ENCODE measurements at places on chromosomes 4 and X. TPM values are rescaled to one million over a fixed set of nuclear protein-coding genes. Genes with fewer than 3 reads are reported as not detected.
A peak's percentile ranks its signal among the peaks of the same experiment; 100 is the strongest.

The CXCL13 gene
- total RNA-seq = not detected

- no peaks in the 10 kb centered on the region for H3K4me1 ChIP-seq
- H3K36me3 ChIP-seq = no peaks in the 10 kb centered on the region
- no peak overlapping the region for H3K27ac ChIP-seq
Observed at GRCh38 chrX:32877592-32877991, 333.8 kb downstream of the DMD start.

- no peak for DNase-seq
- peaks cover 3% of the 10 kb centered on the region for H3K27me3 ChIP-seq
- H3K27ac ChIP-seq = peak overlapping the region; percentile 85
- H3K4me1 ChIP-seq = peaks cover 15% of the 10 kb centered on the region
Observed at GRCh38 chr4:128060121-128060698, 902 bp upstream of the LARP1B start.

The DYNLT3 gene
- 12.6 TPM for total RNA-seq

GRCh38 chrX:17376431-17377077 lies 1.6 kb downstream of the NHS start:
- peaks cover 2% of the 10 kb centered on the region for H3K4me1 ChIP-seq
- no peak for DNase-seq
- no peaks in the 10 kb centered on the region for H3K36me3 ChIP-seq
- no peak overlapping the region for H3K4me3 ChIP-seq

The F8A3 gene
- total RNA-seq = 10.5 TPM

The HSFX2 gene
- total RNA-seq = 0.23 TPM

- H3K36me3 ChIP-seq = peaks cover 2% of the 10 kb centered on the region
- H3K27ac ChIP-seq = no peak overlapping the region
- DNase-seq = no peak
- peaks cover 3% of the 10 kb centered on the region for H3K4me1 ChIP-seq
Observed at GRCh38 chrX:149987613-149988012, 49.3 kb upstream of the EOLA2 start.

The SLC6A8 gene
- total RNA-seq = 0.93 TPM

GRCh38 chrX:18016941-18017340 lies 155.8 kb upstream of the RAI2 start:
- H3K27me3 ChIP-seq = no peaks in the 10 kb centered on the region
- no peaks in the 10 kb centered on the region for H3K36me3 ChIP-seq
- no peak for DNase-seq
- H3K4me3 ChIP-seq = no peak overlapping the region

DNA sequence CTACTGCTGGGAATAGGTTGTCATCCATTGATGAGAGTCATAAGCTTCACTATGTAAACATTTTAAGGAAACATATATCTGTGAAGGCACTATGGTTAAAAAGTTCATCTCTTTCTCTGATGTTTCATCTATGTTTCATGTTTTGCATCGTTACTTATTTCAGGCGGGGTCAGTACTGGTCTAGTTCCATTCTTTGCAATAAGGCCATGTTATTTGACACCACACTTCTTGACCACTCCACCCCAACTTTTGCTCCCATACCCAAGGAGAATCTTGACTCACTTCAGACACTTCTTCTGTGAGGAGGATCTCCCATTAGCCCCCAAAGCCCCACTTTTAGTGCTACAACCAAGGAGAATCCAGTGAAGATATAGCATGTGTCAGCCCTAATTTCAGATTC lies 119.4 kb downstream of the GRIA3 start:
- no peaks in the 10 kb centered on the region for H3K36me3 ChIP-seq
- H3K4me1 ChIP-seq = no peaks in the 10 kb centered on the region
- no peak overlapping the region for H3K27ac ChIP-seq
- no peaks in the 10 kb centered on the region for H3K27me3 ChIP-seq
- no peak for DNase-seq

The HDX gene
- 1.5 TPM for total RNA-seq

GRCh38 chr4:95304898-95305297 lies 243.9 kb downstream of the UNC5C start:
- DNase-seq = no peak
- no peaks in the 10 kb centered on the region for H3K27me3 ChIP-seq
- H3K4me3 ChIP-seq = no peak overlapping the region
- H3K27ac ChIP-seq = no peak overlapping the region
- H3K4me1 ChIP-seq = no peaks in the 10 kb centered on the region
- no peaks in the 10 kb centered on the region for H3K36me3 ChIP-seq

DNA sequence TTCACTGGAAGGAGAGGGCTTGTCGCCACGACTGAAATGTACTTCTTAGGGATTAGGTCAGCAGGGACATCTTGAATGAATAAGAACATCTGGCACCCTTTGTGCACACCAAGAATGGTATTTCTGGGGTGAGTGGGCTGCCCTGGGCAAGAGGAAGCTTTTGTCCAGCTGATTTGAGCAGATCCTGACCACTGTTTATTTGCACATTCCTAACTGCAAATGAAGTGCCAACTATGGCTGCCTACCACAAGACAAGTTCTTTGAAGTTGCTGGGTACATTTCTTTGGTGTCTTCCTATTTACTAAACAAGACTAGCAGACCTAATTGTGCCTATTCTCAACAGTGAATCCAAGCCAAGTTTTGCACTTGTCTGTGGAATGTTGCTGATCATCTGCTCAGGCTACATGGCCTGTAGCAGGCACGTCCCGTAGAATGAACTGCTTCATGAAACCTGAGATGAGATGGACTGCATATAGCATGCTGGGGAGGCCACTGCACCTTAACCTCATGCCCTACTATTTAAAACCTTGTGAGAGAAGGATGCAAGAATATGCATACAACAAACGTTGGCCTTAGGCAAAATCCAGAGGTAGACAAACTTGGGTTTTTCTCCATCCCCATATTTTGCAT lies 45.0 kb downstream of the PIR start:
- no peaks in the 10 kb centered on the region for H3K27me3 ChIP-seq
- H3K4me3 ChIP-seq = no peak overlapping the region
- no peak for DNase-seq
- H3K36me3 ChIP-seq = no peaks in the 10 kb centered on the region

DNA sequence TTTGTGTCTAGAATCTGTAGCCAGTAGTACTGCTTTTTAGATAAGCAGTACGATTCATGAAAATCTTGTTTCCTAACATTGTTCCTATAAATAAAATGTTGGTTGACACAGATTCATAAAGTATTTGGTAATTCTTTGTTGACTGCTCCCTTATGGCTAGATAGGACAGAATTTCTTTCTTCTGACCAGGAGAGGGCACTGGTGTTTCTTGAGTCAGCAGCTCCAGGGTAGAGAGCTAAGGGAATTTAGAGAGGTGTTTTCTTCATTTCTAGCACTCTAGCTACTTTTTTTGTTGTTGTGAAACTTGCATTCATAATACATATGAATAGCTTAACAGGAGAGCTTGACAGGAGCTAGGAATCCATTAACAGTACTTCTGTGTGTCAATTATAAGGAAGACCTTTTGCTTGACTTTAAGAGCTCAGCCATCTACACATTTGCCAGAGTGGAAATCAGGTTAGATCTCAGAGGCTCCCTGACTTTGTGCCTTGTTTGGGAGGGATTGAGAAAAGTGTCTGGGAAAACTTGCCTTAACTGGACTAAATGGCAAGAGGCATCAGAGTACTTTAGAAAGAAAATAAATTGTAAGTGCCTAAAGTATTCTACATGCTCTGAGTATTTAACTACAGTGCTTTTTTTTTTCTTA lies 756.1 kb downstream of the SH3BGRL start:
- no peak overlapping the region for H3K27ac ChIP-seq
- H3K4me3 ChIP-seq = no peak overlapping the region
- no peak for DNase-seq
- H3K4me1 ChIP-seq = no peaks in the 10 kb centered on the region
- no peaks in the 10 kb centered on the region for H3K36me3 ChIP-seq
- no peaks in the 10 kb centered on the region for H3K27me3 ChIP-seq

The PABPC1L2B gene
- total RNA-seq = not detected

GRCh38 chrX:2370456-2370855 lies 130.3 kb downstream of the DHRSX start:
- no peaks in the 10 kb centered on the region for H3K27me3 ChIP-seq
- no peak for DNase-seq
- no peak overlapping the region for H3K4me3 ChIP-seq
- H3K36me3 ChIP-seq = peaks cover 16% of the 10 kb centered on the region
- peaks cover 5% of the 10 kb centered on the region for H3K4me1 ChIP-seq
- H3K27ac ChIP-seq = no peak overlapping the region

GRCh38 chr4:101355767-101356702 lies 8.7 kb upstream of the PPP3CA start:
- no peak overlapping the region for H3K27ac ChIP-seq
- H3K27me3 ChIP-seq = peaks cover 7% of the 10 kb centered on the region
- no peaks in the 10 kb centered on the region for H3K36me3 ChIP-seq
- no peak for DNase-seq
- H3K4me3 ChIP-seq = no peak overlapping the region

GRCh38 chr4:152870606-152871005 lies 65.5 kb upstream of the FHDC1 start:
- H3K27me3 ChIP-seq = no peaks in the 10 kb centered on the region
- no peak overlapping the region for H3K27ac ChIP-seq
- peaks cover 3% of the 10 kb centered on the region for H3K4me1 ChIP-seq
- DNase-seq = no peak

The RPS6KA6 gene
- total RNA-seq = not detected

The ANKRD37 gene
- 11.8 TPM for total RNA-seq

GRCh38 chr4:66052426-66052825 lies 382.1 kb upstream of the EPHA5 start:
- H3K36me3 ChIP-seq = no peaks in the 10 kb centered on the region
- no peak overlapping the region for H3K27ac ChIP-seq
- no peaks in the 10 kb centered on the region for H3K4me1 ChIP-seq
- no peaks in the 10 kb centered on the region for H3K27me3 ChIP-seq

- peak overlapping the region; percentile 81 for H3K27ac ChIP-seq
- peak; percentile 81 for DNase-seq
- H3K4me1 ChIP-seq = peaks cover 14% of the 10 kb centered on the region
- H3K36me3 ChIP-seq = no peaks in the 10 kb centered on the region
- peaks cover 7% of the 10 kb centered on the region for H3K27me3 ChIP-seq
Observed at GRCh38 chrX:68827848-68828624, 785 bp upstream of the EFNB1 start.

DNA sequence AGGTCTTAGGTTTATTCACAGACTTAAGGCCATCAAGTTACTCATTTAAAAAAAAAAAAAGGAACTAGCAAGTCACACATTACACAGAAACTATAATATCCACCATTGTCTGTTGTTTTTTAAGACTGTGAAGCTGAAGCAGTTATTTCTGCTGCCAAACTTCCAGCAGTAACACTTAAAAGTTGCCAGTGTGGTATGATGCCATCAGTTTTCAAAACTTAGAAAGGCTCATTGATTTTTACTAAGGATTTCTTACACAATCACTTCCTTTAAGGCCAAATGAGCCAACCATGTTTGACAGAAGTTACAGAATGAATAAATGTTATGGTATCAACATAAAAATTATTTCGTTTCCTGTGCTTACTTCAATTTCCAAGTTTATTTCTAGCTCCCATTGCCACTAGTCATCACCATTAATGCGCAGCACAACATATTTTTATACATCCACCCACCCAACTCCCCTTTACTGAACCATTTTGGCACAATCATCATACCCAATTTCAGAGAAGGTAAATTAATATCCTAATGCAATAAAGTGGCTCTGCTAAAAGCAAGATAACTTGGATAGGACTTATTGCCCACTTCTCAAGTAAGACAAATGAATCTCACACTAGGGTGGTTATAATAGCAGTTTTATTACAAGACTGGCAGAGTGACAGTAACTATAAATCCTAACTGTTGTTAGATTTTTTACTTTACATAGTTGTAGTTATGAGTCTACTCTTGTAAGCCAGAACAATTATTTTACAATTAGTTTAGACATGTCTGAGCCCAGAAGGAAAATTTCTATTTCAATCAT lies 13.1 kb downstream of the PDGFC start:
- H3K27me3 ChIP-seq = no peaks in the 10 kb centered on the region
- no peaks in the 10 kb centered on the region for H3K36me3 ChIP-seq
- no peak for DNase-seq
- no peak overlapping the region for H3K27ac ChIP-seq
- no peaks in the 10 kb centered on the region for H3K4me1 ChIP-seq

GRCh38 chr4:86530183-86530582 lies 63.9 kb upstream of the PTPN13 start:
- H3K27ac ChIP-seq = no peak overlapping the region
- no peaks in the 10 kb centered on the region for H3K36me3 ChIP-seq
- H3K4me1 ChIP-seq = no peaks in the 10 kb centered on the region
- H3K27me3 ChIP-seq = peaks cover 9% of the 10 kb centered on the region
- no peak overlapping the region for H3K4me3 ChIP-seq

DNA sequence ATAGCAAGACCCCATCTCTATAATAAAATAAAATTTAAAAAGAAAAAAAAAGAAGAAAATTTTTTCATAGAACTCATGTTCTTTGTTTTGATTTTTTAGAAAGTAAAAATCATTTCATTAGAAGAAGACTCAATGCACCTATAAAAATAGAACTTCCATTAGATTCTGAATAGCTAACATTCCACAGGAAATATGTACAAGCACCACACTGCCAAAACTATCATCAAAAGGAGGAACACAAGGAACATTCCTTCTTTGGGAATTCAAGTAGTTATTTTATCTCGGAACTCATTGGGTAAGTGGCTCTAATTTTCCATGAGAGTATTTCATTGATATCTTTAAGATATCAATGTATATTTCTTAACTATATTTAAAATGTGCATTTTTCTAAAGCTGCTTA lies 157.6 kb downstream of the CAMK2D start:
- H3K36me3 ChIP-seq = peaks cover 50% of the 10 kb centered on the region
- H3K27me3 ChIP-seq = no peaks in the 10 kb centered on the region
- no peak for DNase-seq
- peaks cover 14% of the 10 kb centered on the region for H3K4me1 ChIP-seq
- H3K4me3 ChIP-seq = no peak overlapping the region

DNA sequence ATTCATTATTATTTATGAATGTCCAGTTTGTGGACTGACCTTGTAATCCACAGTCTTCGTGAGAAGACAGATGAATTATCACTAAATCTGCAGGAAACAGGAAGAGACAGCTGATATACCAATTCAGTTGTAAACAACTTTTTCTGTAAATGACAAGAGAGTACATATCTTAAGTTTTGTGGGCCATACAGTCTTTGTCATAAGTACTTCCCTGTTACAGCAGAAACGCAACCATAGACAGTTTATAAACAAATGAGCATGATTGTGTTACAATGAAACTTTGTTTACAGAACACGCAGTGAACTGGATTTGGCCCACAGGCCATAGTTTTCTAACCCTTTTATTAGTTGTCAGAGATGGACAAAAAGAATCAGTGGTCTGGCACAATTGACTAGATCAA lies 443.4 kb downstream of the PDGFC start:
- DNase-seq = no peak
- H3K27me3 ChIP-seq = no peaks in the 10 kb centered on the region
- H3K4me3 ChIP-seq = no peak overlapping the region
- H3K4me1 ChIP-seq = no peaks in the 10 kb centered on the region
- H3K36me3 ChIP-seq = no peaks in the 10 kb centered on the region

- no peak overlapping the region for H3K4me3 ChIP-seq
- no peaks in the 10 kb centered on the region for H3K4me1 ChIP-seq
- peaks cover 2% of the 10 kb centered on the region for H3K36me3 ChIP-seq
- H3K27ac ChIP-seq = no peak overlapping the region
Observed at GRCh38 chr4:83191026-83191425, 76.5 kb upstream of the PLAC8 start.

The NHSL2 gene
- 0.45 TPM for total RNA-seq

The RRH gene
- total RNA-seq = 0.19 TPM

- peak; percentile 56 for DNase-seq
- H3K27ac ChIP-seq = no peak overlapping the region
- H3K4me1 ChIP-seq = no peaks in the 10 kb centered on the region
- no peaks in the 10 kb centered on the region for H3K36me3 ChIP-seq
- no peak overlapping the region for H3K4me3 ChIP-seq
Observed at GRCh38 chrX:48083212-48083611, 11.8 kb upstream of the ZNF630 start.
